ENCODE measurements at places on chromosomes 5 and 9.

- DNase-seq: no peak
Measured at GRCh38 chr9:16992138-16992537, 121.7 kb upstream of the BNC2 start.

GRCh38 chr9:131049829-131050715 is 41.1 kb downstream of the LAMC3 start:
- no peak for DNase-seq

DNA sequence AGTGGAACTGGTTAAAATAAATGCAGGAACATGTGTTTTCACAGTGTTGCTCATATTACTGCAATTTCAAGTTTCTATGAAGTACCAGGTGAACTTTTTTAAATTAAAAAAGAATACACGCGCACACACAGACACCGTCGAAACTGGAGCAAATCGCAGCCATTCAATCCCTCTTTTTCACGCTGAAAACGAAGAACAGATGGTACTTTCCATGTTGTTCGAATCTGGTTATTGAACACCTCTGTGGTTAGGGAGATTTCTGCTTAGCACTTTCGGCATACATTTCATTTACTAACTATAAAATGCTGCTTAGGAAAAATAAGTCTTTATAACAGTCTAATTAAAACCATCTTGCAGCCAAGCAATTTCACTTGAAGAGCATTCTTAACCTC is 6.8 kb downstream of the ZNF608 start:
- no peak for DNase-seq

GRCh38 chr5:66010476-66010875 is 84.1 kb downstream of the ERBIN start:
- no peak for DNase-seq

DNA sequence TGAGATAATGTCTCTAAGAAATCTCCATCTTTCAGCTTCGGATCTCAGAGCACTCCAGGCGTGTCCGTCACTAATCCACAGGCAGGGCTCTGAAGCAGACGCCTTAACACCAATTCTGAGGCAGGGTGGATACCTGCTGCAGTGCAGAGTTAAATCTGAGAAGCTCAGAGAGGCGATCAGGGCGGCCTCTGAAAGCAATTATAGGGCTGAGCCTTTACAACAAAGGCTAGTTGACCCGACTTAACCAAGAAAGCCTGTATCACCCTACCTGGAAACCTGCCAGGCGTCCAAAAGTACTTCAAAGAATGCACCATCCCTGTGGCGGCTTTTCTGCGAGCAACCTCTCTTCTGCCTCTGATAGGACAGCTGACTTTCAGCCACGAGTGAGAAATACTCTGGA is 134.8 kb upstream of the MSX2 start:
- no peak for DNase-seq

DNA sequence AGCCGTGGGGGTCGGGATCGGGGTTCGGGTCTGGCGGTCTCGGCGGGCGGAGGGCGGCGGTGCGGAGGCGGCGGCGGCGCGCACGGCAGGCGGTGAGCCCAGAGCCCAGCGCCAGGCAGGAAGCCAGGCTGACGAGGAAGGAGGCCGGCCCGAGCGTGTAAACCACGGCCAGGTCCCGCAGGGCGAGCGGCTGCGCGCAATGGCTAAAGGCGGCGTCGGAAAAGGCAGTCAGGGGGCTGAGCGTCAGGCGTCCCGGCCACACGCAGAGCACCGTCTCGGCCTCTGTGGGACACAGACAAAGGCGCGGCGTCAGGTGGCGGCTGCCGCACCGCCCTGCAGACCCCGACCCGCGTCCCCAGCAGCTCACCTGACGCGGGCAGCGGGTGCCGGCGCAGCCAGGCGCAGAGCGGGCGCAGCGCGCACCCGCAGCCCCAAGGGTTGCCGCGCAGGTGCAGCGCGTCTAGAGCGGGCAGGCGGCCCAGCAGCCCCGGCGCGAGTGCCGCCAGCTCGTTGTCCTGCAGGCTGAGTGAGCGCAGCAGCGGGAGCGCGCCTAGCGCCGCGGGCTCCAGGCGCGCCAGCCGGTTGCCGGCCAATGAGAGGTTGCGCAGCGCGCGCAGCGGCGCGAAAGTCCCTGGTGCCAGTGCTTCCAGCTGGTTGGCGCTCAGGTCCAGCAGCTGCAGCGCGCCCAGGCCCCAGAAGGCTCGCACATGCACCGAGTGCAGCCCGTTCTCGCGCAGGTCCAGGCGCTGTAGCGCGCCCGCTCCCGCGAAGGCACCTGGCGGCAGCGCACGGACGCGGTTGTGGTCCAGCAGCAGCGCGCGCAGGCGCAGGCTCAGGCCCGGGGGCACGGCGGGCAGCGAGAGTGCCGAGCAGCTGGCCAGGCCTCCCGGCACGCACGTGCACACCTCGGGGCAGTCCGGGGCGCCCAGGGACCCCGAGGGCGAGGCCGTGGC is 671 bp downstream of the LRRC26 start:
- no peak for DNase-seq

GRCh38 chr5:145668714-145669113 is 166.4 kb downstream of the PRELID2 start:
- no peak for DNase-seq

GRCh38 chr9:108105885-108106284 is 616.3 kb upstream of the KLF4 start:
- no peak for DNase-seq

GRCh38 chr5:52177193-52177592 is 610.5 kb upstream of the ITGA1 start:
- no peak for DNase-seq

DNA sequence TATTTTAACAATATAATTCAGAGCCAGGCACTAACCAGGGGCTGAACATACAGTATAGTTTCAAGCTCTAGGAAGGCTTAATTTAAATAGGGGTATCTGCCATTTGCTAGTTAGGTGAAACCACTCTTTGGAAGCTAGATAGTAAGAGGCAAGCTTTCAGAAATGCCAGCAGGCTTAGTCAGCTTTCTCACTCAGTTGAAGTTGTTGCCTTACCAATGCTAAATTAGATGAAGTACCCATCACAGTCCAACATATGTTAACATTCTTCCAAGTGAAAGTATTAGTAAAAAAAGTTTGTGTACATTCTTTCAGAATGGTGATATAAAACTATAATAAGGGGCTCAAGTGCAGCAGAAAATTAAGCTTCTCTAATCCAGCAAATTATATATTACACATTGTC is 215.0 kb downstream of the CNTLN start:
- DNase-seq: no peak

DNA sequence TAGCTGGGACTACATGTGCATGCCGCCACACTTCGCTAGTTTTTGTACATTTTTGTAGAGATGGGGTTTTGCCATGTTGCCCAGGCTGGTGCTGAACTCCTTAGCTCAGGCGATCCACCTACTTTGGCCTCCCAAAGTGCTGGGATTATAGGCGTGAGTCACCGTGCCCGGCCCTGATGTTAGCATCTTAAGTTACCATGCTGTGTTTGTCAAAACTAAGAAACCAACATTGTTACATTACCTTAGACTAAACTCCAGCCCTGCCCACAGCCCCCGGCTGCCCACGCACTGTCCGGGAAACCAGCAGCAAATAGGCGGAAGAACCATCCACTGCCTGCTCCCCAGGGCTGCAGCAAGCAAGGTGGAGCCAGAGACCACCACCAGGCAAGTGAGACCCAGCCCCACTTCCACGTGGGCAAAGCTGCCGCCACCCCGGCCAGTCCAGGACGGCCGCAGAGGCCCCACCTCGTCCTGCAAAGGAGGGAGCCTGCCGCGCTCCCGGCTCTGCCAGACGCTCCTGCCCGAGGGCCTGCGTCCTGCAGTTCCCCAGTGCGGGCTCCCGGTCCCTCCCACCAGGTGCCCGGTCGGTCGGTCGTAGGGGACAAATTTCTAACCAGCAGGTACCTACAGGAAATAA is 35.7 kb upstream of the TXN start:
- DNase-seq: no peak

DNA sequence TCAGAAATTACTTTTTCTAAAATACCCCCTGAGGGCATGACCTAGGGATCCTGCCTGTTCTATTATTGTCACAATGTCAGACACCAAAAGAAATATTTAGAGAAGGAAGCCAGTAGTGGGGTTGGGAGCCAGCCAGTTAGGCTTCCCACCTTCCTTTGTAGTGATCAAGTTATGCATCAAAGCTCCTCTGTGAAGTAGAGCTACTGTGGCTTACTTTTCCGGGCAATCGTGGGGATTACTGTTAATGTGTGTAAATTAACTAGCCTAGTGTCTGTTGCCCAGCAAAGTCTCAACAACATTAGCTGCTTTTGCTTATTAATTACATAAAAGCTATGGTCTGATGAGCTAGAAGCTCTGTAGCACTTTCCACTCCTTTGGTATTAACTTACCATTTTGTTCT is 109.0 kb upstream of the PCAT7 start:
- DNase-seq: no peak

- DNase-seq: no peak
Measured at GRCh38 chr5:172757394-172758010, 13.5 kb downstream of the DUSP1 start.

DNA sequence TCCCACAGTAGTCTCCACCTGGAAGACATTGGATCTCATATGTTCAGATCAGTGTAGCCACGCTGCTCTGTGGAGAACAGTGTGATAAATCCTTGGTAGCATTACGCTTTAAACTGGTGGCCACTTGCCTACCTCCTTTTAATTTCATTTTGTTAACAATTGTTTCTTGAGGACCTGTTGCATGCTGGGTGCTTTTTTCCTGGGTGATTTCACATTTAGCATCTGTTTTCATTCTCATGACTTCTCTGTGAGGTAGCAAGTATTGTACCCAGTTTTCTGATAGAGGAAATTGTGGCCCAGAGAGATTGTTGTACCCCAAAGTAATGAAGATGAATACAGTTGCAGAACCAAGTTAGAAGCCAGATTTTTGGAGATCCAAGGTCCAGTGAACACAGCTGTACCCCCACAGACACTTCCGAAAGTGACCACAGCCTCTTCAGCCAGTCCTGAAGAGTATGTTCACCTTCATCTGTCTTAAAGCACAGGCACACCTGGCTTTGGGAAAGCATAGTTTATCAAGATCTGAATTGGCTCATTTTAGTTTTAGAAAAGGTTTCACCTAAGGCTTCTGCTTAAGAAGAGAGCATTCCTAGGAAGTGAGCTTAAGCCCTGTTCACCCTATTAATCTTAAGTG is 75.2 kb downstream of the F2RL2 start:
- DNase-seq: no peak

DNA sequence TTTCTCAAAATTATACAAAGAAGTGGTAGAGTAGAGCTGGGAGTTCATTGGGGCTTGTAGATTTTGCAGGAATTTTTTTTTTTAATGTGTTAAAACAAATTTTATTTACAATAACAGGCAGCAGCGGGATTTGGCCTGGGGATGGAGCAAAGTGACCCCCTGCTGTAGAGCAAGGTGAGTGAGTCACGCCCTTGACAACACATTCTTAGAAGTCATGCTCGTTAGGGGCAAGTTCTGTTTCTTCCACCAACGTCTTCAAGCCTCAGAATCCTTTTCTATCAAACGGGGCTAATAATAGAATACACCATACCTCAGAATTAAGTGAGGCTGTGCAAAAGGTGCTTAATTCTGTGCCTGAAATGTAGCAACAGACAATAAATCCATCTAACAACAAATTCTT is 1.1 kb upstream of the ANKDD1B start:
- DNase-seq: no peak

DNA sequence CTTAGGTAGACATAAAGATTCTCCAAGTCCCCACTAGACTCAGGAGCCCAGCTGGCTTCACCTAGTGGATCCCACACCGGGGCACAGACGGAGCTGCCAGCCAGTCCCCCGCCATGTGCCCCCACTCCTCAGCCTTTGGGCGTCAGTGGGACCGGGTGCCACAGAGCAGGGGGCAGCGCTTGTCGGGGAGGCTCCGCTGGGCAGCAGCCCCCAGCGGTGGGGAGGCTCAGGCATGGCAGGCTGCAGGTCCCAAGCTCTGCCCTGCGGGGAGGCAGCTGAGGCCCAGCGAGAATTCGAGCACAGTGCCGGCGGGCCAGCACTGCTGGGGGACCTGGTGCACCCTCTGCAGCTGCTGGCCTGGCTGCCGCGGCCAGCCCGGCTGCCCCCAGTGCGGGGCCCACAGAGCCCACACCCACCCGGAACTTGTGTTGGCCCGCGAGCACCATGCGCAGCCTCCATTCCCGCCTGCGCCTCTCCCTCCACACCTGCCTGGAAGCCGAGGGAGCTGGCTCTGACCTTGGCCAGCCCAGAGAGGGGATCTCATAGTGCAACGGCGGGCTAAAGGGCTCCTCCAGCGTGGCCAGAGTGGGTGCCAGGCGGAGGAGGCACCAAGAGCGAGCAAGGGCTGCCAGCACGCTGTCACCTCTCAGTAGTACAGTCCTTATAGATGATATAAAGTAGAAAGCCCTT is 390.7 kb downstream of the PLK2 start:
- no peak for DNase-seq

GRCh38 chr5:115431116-115431515 is 113.5 kb downstream of the FEM1C start:
- DNase-seq: no peak

- no peak for DNase-seq
Measured at GRCh38 chr5:100493996-100494395, 41.2 kb upstream of the FAM174A start.

DNA sequence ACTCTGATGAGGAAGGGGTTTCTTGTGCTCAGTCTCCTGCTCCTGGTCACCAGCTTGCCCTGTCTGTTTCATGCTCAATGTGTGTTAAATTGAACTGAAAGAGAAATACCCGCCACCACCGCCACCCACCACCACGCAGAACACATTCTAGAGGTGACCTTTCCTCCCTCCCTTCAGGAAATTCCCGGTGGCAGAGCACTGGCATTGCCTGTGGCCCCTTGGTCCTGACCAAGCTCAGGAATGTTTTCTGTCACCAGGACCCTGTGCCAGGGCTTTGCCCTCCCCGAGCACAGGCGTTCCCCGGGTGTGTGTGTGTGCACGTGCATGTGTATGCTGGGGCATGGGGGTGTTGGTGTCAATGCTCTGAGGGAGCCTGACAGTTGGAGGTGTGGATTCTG is 10.2 kb upstream of the SLC25A51 start:
- DNase-seq: no peak

- peak; percentile 33 for DNase-seq
Measured at GRCh38 chr9:3385871-3386270, 139.9 kb downstream of the RFX3 start.
